NCI-H1105 treated with DMSO at 0.1 percent for 48 hours (cell line): ENCODE measurements at places on chromosomes 12 and 14.
A peak's percentile ranks its signal among the peaks of the same experiment; 100 is the strongest.

DNA sequence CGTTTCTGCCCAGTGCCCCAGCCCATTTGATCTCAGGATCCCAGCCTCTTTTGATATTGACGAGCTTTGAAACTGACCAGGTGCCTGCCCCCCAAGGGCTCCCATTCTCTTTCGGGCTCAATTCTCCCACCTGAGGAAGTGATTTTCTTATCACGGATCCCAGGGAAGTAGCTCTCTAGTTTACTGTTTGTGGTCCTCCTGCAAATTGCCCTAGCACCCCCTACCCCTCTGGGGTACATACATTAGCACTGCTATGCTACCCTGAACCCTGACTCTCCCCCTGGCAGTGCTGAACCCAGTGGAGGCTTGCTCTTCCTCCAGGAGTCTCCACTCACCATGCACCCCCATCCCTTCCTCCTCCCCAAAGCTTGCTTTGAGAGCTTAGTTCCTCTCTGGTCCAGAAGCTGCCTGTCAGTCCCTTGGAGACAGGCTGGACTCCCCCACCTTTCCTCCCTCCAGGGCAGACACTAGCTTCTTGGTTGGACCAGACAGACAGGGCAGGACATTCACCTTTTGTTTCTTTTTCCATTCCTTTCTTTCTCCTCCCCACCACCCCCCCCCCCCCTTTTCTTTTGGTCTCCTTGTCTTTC, 4.4 kb upstream of the TBX3 start:
- no peak for DNase-seq

GRCh38 chr14:20661197-20661596, 19.7 kb upstream of the OR6S1 start:
- no peak for DNase-seq

GRCh38 chr12:14418451-14418890, 53.0 kb downstream of the ATF7IP start:
- DNase-seq = no peak

DNA sequence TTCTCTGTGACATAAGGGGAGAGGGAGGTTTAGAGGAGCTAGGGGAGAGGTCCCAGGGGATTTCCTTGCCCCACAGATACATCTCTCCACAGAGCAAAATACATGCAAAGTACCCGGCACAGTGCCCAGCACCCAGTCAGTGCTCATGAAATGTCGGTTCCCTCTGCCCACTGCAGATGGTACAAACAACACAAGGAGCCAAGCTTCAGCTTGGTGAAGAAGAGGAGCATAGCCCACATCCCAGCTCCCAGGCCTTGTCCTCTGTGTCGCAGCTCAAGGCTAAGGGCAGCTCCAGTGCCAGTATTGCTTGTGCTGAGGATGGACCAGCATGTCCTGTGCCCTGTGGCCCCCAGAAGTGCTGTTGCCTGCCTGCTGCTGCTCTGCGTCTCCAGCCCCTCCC, 35.0 kb upstream of the FKBP4 start:
- no peak for DNase-seq

DNA sequence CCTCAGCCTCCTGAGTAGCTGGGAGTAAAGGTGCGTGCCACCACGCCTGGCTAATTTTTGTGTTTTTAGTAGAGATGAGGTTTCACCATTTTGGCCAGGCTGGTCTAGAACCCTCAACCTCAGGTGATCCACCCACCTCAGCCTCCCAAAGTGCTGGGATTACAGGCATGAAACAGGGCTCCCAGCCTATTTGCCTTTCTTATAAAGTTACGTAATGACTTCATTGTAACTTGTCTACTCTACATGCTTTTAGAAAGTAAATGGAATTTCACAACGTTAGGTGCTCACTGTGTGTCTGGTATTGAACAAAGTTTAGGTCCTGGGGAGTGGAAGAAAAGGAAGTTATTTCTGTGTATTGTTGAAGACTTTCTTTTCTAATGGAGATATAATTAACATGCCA, 12.5 kb downstream of the CFAP251 start:
- no peak for DNase-seq

- DNase-seq = no peak
Observed at GRCh38 chr12:115818973-115819372, 458.5 kb downstream of the MED13L start.

GRCh38 chr12:79121486-79121885, 256.9 kb downstream of the SYT1 start:
- DNase-seq = no peak

DNA sequence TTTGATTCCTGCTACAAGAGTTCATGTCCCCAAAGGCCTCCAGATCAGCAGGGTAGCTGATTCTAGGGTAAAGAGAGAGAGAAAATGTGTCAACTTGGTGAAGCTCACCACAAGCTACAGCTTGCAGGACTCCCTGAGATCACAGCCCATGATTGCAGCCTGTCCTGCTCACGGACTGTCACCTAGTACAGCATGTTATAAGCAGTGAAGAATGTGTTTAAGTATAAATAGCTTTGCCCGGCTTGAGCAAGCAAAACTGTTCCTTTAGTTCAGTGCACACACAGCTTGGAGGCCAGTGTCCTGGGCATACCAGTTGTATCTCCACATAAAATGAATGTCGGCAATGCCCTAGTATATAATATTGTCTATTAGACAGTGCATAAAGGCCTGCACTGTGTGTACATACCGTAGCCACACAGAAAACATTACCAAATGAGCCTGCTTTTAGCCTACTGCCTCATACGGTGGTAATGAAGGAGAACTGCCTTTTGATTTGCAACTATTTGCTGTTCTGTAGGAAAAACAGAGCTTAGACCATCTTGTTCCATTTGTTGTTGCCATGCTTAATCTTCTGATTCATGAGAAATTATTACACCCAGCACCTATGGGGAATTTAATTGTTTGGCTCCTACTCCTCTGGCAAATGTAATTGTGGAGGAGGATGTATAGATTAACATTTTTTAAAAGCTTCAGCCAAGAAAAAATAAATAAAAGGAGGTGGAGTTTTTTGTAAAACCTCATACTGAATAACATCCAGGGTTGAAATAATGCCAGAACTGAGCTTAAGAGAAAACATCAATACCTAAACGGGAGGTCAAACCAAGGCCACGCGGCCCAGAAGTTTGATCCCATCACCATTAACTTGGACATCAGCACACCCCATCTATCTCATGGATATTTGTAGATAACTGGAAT, 108.1 kb upstream of the G2E3 start:
- DNase-seq = no peak

- DNase-seq = peak; percentile 52
Observed at GRCh38 chr12:101490286-101490920, 15.3 kb downstream of the SPIC start.

DNA sequence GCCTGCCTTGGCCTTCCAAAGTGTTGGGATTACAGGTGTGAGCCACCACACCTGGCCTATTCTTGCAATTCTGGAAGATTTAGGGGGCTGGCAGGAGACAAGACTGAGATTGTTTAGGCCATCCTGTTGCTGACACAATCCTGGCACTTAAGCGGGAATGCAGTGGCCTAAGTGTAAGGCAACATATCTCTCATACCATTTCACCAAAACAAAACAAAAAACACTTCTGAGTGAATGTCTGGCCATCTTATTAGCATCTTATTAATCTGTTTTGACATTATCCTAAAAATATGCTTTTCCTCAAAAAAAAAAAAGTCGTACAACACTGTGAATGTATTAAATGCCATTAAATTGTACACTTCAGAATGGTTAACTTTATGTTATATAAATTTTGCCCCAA, 67.6 kb downstream of the DENND5B start:
- no peak for DNase-seq

DNA sequence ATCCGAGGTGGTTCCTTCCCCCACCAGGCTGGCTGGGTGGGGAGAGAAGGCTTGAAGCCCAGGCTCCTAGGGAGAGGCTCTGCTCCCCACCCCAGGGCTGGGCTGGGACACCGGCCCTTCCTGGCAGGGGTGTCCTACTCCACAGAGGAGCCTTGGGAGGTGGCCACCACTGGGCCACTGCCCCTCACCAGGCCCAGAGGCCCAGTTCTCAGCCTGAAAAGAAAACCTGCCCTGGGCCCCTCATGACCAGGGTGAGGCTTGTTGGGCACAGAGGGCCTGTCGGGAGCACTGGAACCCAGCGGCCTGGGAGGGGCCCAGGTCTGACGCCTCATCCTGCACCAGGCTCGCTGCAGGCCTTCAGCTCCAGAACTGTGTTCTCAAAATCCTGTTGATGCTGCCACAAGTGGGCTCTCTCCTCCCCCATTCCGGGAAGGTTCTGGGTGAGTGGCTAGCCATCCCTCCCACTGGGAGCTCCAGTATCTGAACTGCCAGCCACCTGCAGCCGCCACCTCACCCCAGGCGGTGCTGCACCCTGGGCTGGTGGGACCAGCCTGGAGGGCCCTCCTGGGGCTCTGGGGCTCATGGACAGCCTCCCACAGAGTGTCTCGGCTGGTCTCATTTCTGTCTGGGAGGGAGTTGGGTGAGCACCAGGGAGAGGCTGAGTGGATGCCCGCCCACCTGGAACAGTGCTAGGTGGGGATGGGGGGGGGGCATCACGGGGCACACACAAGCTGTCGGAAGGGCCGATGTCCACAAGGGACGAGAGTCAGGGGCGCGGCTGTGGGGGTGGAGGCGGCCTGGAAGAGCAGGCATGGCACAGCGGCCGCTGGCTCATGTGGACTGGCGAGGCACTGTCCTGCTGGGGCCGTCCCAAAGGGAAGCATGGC, 11.8 kb downstream of the BAG5 start:
- DNase-seq = no peak

GRCh38 chr12:39595928-39596327, 23.7 kb downstream of the ABCD2 start:
- no peak for DNase-seq

DNA sequence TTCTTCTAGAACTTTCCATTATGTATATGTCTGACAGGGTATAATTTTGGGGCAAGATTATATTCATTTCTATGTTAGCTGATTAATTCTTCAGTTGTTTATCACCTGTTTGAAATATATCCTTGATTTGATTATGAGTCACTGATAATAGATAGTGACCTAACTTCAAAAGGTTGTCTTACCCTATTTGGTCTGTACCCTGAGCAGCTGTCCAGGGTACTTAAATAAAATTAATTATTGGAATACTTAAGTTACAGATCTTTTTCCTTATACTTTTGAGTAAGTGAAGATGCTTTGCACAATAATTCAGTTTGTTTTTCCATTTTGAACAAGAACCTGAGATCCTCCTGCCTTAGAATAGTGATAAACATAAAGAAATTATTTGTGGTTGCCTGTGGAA, 13.2 kb upstream of the NPAS3 start:
- DNase-seq = no peak

DNA sequence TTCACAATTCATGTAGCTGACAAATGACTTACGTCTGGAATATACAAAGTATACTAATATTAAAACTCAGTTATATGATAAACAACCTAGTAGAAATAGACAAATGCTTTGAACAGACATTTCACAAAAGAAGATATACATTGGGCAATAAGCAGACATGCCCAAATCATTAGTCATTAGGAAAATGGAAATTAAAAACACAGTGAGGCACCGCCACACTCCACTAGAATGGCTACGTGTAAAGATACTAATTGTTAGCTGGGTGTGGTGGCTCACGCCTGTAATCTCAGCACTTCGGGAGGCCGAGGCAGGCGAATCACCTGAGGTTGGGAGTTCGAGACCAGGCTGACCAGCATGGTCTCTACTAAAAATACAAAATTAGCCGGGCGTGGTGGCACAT, 248.9 kb upstream of the TMEM132C start:
- DNase-seq = no peak

GRCh38 chr12:52359621-52360061, 7.6 kb downstream of the KRT85 start:
- DNase-seq = no peak

- DNase-seq = no peak
Observed at GRCh38 chr12:89427508-89428156, 75.3 kb upstream of the DUSP6 start.

- DNase-seq = no peak
Observed at GRCh38 chr12:8841778-8842177, 19.4 kb downstream of the A2ML1 start.

DNA sequence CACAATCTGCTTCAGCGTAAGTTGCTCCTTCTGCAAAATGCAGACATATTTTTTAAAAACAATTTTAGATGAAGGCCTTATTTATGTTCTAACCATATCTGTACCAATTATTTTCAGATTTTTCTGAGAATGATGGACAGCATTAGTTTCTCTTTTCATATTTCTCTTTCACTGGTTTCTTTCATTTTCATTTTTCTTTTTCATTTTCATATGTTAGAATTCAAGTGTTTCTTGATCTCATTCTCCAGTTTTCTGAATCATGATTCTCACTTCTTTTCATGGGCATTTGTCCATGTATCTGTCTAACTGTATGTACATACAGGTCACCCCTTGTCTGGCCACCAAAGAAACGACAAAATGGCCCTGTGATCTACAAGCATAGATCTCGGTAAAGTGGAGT, 346.6 kb downstream of the NAV3 start:
- DNase-seq = no peak

DNA sequence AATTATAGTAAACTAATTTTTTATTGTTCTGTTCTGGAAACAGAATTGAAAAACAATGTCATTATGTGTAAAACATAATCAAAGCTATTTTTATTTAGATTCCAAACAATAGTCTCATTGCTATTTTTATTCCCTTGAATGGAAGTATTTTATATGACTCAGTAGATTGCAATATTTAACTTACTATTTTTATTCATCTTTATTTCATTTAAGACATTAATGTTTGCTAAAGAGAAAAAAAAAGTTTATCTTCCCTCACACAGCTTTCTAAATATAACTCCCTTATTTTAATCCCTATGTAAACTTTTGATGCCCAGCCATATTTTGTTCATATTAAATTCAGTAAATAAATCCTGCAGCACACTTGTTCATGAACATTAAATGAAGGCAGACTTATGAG, 622.4 kb downstream of the SLC6A15 start:
- DNase-seq = no peak

GRCh38 chr12:81141217-81141616, 63.3 kb downstream of the ACSS3 start:
- no peak for DNase-seq

DNA sequence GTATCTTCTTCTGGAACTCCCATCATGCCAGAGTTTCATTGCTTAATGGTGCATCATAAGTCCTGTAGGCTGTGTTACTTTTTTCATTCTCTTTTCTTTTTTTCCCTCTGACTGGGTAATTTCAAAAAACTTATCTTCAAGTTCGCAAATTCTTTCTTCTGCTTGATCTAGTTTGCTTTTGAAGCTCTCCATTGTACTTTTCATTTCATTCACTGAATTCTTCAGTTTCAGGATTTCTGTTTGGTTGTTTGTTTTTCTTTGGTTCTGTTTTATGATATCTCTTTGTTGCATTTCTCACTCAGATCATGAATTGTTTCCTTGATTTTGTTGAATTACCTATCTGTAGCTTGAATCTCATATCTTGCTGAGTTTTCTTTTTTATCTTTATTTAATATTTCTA, 83.3 kb upstream of the PRMT8 start:
- DNase-seq = no peak

DNA sequence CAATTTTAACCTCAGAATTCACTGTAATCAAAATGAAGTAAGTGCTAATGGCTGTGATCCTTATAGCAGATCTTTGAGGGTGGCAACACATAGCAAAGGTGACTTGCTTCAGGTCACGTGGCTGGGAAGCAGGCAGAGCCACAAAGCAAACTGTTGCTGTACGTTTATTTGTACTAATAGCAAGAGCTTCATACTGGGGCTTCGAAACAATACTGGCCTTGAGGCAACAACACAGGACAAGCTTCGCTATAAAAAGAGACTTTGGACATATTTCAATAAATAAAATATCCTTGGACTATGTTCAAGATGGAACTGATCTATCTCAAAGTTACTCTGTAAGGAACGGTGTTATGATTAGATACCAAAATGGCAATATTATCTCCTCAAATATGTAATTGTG, 44.6 kb downstream of the MSRB3 start:
- no peak for DNase-seq
